ENCODE measurements at places on chromosomes 6 and 20.

GRCh38 chr20:47347661-47348435, 8.7 kb downstream of the ZMYND8 start:
- no peak for DNase-seq

DNA sequence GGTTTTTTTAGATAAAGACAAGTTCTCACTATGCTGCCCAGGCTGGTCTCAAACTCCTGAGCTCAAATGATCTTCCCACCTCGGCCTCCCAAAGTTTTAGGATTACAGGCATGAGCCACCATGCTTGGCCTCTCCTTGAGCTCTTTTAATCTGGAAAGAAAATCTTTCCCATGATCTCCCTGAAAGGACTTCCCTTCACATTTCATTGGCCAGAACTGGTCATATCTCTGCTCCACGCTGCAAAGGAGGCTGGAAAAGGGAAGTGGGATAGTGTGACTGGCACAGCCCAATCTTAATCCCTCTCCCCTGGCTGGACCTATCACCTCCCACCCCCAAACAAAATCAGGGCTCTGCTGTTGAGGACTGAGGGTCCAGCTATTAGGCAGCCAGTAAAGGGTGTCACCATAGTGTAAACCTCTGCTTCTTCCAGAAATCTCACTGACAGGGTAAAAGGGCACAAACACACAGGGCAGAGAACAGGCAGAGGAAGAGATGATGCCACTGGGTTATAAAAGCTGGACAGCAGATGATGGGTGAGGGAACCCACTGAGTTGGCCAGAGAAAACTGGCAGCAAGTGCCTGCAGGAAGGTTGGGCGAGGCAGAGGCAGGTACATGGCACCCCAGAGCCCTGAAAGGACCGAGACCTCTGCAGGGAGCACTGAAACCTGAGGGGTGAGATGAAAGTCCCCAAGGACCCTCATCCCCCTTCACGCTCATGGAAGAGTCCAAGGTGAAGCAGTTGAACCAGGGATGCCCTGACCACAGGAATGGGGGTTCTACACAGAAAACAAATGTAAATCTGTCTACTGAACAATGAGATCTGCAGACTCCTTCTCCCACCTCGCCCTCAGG, 83.1 kb upstream of the PTPN1 start:
- DNase-seq: no peak

DNA sequence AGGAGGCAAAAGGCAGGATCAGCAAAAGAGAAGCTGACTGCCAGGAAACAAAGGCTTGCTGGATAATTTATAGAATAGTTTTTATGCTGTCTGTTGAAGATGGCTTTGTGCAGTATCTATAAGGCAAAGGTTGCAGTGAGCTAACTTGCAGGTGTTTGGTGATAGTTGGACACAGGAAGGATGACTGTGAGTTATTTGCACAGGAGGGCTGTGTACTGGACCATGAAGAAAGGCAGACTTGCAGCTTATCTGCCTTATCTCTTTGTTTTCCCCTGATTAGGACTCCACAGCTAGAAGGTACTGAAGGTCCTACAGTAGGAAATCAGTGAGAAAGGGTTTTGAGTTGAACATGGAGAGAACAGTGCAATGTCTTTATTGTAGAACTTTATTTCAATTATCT, 2.1 kb downstream of the BTN1A1 start:
- DNase-seq: no peak

DNA sequence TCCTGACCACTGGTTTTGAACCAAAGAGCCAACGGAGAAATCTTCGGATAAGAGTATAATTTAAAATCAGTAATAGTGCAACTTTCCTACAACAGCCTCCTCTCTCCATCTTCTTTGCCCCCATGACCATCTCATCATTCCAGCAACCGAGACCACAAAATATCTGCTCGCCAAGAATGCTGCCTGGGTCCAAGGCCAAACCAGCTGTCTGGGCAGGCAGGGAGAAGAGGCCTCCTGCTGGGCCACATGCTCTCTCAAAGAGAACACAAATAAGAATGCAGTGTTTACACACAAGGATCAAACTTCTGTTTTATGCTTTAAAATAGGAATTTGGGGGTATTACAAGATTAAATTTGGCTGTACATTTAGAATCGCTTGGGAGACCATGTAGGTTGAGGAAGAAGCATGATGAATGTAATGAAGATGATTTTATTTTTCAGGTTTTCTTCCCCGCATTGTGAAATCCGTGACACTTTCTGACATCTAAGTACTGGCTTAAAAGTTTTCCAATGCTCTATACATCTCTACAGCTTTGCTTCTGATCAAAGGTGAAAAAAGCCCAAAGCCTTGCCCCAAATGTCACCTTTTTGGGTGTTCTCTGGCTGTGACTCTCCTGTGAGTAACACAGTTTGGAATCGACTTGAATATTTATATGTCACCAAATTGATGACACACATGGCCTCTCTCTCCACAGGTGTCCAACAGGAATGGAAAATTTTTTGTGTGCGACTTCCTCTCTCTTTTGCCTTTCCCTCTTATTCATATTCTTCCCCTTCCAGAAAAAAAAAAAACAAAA, 79.4 kb upstream of the PROKR2 start:
- no peak for DNase-seq

DNA sequence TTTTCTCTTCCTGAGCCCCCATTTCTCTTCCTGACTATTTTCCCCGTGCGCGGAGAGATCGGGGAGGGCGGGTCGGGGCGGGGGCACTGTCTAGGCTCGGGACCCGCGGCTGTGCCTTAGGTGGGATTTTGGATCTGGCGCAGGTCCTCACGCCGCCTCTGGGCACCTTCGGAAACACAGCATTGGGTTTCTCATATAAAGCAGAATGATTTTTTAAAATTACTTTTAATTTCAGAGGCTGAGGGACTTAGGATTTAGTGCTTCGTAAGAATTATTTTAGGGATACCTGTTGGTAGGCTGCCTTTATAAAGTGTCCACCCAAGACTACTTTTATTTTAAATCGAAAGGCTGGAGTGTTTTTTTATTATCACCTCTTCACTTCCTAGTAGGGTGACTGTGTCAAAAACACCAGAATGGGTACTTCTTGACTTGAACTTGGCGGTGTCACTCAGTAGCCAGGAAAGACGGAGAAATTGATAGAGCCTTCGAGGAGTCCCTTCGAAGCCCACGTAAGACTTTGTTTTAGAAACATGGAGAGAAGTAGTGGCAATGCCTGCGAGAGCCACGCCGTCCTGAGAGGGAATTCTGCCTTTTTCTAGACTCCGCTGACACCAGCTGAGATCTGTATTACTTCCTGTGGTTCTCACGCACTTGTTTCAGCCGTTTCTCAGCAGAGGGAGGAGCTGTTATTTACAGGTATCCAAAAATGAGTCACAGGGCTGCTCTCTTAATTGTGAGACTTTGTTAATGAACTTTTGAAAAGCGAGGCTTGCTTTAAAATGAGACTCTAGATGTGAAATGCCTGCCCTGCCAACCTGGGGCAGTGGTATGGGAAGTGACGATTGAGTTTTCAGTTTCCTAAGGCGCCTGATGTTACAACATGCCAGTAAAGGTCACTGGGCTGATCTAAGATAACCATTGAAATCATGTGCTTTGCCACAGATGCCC, 667 bp downstream of the STX11 start:
- DNase-seq: peak; percentile 21

DNA sequence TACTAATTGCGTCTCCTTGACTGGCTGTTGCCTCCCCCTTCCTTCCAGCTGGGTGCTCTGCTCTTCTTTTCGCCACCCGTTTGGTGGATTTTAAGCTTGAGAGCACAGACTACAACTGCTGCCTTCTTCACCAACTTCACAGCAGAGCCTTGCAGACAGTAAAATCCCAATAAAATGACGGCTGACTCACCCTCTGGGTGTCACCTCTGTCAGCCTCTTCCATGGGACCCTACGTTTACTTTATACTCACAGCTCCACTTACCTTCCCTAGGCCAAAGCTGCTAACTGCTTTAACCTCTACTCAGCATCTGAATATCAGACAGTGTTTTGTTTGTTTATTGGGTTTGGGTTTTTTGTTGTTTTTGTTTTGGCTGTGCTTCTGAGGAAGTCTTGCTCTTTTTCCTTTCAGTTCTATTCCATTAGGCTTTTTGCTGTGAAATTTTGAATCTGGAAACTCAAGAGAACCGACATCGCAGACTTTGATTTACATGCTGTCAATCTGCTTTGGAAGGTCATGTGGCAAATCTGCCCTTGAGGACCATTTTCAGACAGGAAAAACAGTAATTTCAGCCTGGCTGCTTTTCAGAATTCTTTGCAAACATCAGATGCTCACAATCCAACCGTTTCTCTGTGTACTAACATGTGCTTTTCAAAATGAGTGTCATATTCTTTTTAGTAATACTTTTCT, 2.4 kb downstream of the AGPAT4 start:
- no peak for DNase-seq

DNA sequence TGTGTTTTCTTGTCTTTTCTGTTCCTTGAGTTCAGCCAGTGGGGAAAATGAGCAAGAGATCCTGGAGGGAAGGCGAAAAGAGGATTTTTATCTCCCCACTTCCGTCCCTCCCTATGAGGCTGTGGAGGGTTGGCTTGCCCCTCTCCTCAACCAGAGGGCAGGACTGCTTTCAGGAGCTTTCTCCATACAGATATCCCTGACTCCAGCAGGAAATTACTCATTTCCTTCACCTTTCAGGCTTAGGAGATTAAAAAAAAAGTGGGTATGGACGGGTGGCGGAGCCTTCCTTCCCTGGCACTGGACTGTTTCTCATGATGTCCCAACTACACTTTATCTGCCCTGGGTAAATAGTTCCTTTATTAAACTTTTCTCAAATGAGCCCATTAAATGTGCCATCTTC, 241.2 kb downstream of the FRK start:
- no peak for DNase-seq

DNA sequence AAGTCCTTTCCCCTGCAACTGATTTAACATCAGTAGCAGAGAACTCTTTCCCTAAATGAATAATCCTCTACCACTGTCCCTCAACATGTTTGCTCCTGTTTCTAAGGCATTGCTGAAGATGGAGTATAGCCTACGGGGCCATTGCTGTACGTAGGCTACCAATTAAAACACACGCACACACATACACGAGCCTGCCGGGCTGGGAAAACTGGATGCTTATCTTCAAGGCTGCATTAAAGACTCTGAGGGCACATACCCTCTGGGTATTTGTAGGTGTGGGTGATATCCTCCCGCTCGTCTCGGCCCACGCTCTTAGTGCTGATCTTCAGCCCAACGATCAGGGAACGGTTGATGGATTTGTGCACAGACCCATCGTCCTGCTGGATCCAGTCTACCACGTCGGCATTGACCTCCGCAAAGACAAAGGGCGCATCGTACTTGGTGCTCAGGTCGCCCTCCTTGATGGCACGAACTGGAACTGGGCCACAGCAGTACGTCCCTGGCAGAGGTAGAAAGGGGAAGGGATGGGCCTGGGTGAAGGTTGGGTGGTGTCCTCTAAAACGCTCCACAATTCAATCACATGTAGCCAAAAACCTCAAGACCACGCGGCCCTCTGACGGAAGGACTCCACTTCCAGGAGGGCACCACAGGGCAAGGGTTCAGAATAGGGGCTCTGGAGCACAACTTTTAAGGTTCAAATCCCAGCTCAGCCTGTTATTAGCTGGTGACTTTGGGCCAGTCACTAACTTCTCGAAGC, 25.7 kb downstream of the TGM2 start:
- no peak for DNase-seq
